ENCODE measurements at places on chromosomes 2 and 18. TPM values are rescaled to one million over a fixed set of nuclear protein-coding genes. Genes with fewer than 3 reads are reported as not detected.

GRCh38 chr2:227677928-227678327, 11.3 kb downstream of the SCYGR5 start:
- H3K4me1 ChIP-seq, result no peaks in the 10 kb centered on the region
- H3K36me3 ChIP-seq, result no peaks in the 10 kb centered on the region
- no peak overlapping the region for H3K4me3 ChIP-seq
- H3K27me3 ChIP-seq, result no peaks in the 10 kb centered on the region

DNA sequence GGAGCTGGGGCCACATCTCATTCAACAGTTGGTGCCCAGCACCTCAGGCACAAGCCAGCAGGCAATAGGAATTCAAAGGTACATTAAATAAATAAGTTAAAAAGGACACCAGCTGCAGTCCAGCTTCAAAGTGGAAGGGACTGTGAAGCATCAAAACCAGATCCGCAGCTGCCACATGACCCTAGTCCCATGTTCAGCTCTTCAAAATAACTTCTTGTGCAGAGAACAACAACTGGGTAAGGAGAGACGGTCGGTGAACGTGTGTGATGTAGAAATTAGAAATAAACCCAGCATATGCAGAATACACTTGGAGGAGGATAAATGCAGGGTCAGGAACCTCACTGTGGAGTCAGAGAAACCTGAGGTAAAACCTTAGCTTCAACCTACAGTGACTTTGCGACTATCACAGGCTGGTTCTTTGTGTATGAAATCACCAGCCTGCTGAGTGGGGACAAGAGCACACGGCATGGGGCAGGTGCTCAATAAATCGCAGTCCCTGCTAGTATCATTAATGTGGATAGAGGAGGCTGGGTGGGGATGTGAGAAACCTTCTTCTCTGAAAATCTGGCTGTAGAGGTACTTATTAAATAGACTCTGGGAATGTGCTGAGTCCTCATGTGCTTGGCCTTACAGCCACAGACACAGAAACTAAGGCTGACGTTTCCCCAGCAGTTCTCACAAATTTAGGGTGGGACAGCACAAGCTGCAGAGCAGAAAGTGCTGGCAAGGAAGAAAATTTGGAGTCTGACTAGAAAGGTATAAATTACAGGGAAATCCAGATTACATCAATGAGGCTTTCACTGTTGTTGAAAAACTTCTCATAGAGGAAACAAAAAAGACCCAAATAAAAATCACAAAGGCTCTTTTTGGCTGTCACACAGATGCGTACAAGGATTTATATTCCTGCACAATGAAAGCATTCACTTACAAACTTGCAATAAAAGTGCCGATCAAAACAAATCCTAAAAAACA, 20.7 kb downstream of the FBXO15 start:
- H3K36me3 ChIP-seq, result no peaks in the 10 kb centered on the region
- DNase-seq, result no peak
- no peaks in the 10 kb centered on the region for H3K27me3 ChIP-seq
- no peak overlapping the region for H3K27ac ChIP-seq
- no peak overlapping the region for H3K4me3 ChIP-seq

GRCh38 chr18:42414756-42415454, 459.9 kb downstream of the PIK3C3 start:
- no peaks in the 10 kb centered on the region for H3K36me3 ChIP-seq
- DNase-seq, result peak; percentile 30
- no peaks in the 10 kb centered on the region for H3K4me1 ChIP-seq
- H3K27me3 ChIP-seq, result no peaks in the 10 kb centered on the region
- H3K4me3 ChIP-seq, result no peak overlapping the region

DNA sequence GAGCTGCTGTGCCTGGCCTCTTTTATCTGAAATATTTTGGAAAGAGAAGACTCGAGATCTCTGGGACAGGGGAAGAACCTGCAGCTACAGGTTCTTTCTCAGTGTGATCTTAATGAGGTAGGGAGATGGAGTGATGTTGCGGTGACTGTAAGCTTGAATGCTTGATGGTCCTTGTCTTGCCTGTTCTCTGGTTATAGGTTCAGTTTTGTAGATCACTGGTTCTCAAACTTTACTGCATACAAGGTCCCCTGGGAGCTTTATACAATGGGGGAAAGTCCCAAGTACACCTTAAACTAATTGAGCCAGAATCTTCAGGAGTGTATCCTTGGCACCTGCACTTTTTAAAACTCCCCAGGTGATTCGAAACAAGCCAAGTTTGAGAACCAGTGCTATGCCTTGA, 136.7 kb upstream of the CXCR4 start:
- H3K27ac ChIP-seq, result no peak overlapping the region
- no peaks in the 10 kb centered on the region for H3K27me3 ChIP-seq
- no peak for DNase-seq
- H3K4me1 ChIP-seq, result no peaks in the 10 kb centered on the region

The HOXD13 gene
- total RNA-seq, result not detected

The UGT1A4 gene
- 7.2 TPM for total RNA-seq

GRCh38 chr2:234399451-234400246, 97.2 kb downstream of the ARL4C start:
- no peaks in the 10 kb centered on the region for H3K27me3 ChIP-seq

GRCh38 chr2:45973426-45973825, 322.0 kb downstream of the PRKCE start:
- H3K27me3 ChIP-seq, result no peaks in the 10 kb centered on the region
- peaks cover 7% of the 10 kb centered on the region for H3K4me1 ChIP-seq
- H3K4me3 ChIP-seq, result no peak overlapping the region
- no peak overlapping the region for H3K27ac ChIP-seq
- DNase-seq, result no peak

DNA sequence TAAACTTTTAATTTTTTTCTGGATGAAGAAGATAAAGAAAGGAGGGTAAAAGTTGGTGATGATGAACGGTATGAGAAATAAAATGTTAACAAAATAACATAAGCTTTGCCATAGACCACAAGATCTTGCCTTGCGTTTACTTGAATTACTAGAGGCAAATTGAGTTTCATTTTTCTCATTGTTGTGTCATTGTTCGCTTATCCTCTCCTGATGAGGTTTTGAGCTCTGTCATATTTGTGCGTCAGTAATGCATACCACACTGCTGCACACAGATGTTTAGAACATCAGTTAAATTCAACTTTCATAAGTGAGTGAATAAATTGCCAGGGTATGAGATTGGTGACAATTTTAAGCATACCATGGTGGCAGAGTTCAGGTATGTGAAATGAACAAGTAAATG, 843.6 kb downstream of the SUCLG1 start:
- no peak overlapping the region for H3K4me3 ChIP-seq
- DNase-seq, result no peak
- no peaks in the 10 kb centered on the region for H3K27me3 ChIP-seq
- no peaks in the 10 kb centered on the region for H3K4me1 ChIP-seq
- no peaks in the 10 kb centered on the region for H3K36me3 ChIP-seq
- no peak overlapping the region for H3K27ac ChIP-seq

GRCh38 chr18:29594493-29594892, 1417.6 kb upstream of the CDH2 start:
- H3K27me3 ChIP-seq, result no peaks in the 10 kb centered on the region
- no peak for DNase-seq
- no peaks in the 10 kb centered on the region for H3K36me3 ChIP-seq

Measured in stomach (tissue), 19 donors.